Muscle of leg (tissue), 16 donors: ENCODE measurements at places on chromosomes 11 and 22.

GRCh38 chr11:32561835-32562234 is 21.8 kb upstream of the EIF3M start:
- no peaks in the 10 kb centered on the region for H3K27me3 ChIP-seq
- H3K4me1 ChIP-seq: no peaks in the 10 kb centered on the region
- H3K36me3 ChIP-seq: no peaks in the 10 kb centered on the region
- no peak for DNase-seq
- no peak overlapping the region for H3K27ac ChIP-seq

GRCh38 chr11:68690671-68691401 is 6.5 kb downstream of the GAL start:
- H3K4me1 ChIP-seq: peaks cover 7% of the 10 kb centered on the region
- no peak overlapping the region for H3K4me3 ChIP-seq
- H3K36me3 ChIP-seq: no peaks in the 10 kb centered on the region
- no peak for DNase-seq
- H3K27ac ChIP-seq: no peak overlapping the region

- DNase-seq: peak; percentile 53
- no peak overlapping the region for H3K27ac ChIP-seq
- no peaks in the 10 kb centered on the region for H3K4me1 ChIP-seq
- no peaks in the 10 kb centered on the region for H3K27me3 ChIP-seq
- H3K4me3 ChIP-seq: no peak overlapping the region
Measured at GRCh38 chr11:99739464-99740089, 718.8 kb downstream of the CNTN5 start.

DNA sequence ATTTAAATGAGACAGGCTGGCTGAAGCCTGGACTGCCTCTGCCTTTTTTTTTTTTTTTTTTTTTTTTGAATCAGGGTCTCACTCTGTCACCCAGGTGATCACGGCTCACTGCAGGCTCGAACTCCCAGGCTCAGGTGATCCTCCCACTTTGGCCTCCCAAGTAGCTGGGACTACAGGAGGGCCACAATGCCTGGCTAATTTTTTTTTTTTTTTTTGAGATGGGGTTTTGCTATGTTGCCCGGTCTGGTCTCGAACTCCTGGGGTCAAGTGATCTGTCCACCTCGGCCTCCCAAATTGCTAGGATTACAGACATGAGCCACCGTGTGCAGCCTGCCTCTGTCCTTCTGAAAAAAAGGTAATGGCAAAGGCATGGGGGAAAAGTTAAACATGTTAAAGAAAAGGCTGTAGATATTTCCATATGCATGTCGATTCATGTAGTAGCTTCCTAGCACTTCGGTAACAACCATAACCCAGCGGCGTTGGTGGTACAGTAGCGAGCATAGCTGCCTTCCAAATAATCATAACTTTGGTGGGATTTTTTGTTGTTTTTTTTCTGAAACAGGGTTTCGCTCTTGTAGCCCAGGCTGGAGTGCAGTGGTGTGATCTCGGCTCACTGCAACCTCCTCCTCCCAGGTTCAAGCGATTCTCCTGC is 48.8 kb downstream of the MCHR1 start:
- no peak for DNase-seq
- H3K27ac ChIP-seq: no peak overlapping the region
- peaks cover 2% of the 10 kb centered on the region for H3K4me1 ChIP-seq
- H3K4me3 ChIP-seq: no peak overlapping the region
